ENCODE measurements at places on chromosomes 5 and 9.

DNA sequence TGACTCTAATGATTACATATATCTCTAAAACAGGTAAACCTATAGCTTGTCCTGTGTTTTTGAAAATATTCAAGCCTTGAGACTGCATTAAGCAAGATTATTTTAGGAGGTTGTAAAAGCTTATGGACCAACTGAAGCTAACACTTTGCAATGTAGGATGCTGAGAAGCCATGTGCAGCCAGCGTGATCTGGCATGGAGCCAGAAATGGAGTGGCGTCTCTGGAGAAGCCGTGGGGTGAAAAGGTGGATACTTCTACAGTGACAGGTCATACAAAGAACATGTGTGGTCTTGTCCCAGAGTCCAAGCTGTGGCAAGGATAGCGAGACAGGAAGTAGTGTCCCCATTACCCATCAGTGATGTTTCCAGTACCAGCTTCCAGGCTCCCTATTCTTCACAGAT is 100.8 kb upstream of the CD180 start:
- DNase-seq: no peak

DNA sequence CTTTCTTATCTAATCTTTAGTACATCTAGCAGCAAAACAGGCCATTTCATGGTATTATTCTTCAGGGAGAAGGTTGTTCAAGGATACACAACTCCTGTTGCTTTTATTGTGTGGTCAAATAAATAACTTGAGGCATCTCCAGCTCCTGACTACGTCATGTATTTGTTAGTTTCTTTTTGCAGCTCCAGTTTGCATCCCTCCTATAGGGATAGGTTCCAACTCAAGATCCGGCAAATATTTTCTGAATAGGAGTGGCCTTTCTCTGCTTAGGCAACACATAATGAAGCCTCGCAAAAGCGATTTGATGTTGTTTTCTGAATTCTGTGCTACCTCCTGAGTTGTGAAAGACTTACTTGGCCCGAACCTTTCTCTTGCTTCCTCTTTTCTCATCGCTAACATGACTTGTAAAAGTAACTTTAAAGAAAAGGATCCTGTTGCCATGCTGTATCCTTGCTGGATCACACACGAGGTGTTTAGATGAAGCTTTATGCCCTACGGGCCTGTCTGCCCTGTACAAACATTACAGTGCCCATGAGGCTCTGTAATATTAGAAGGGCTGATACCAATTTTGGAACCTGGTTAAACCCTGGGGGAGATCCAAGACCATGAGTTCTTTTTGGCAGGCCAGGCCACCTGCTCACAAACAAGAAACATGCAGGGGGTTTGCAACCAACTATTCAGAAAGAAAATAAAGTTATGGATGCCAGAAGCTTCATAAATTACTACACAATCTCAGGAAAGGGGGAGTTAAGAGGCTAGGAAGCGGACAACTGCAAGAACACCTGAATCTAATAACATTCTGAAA is 149.8 kb upstream of the FGF10 start:
- DNase-seq: no peak

DNA sequence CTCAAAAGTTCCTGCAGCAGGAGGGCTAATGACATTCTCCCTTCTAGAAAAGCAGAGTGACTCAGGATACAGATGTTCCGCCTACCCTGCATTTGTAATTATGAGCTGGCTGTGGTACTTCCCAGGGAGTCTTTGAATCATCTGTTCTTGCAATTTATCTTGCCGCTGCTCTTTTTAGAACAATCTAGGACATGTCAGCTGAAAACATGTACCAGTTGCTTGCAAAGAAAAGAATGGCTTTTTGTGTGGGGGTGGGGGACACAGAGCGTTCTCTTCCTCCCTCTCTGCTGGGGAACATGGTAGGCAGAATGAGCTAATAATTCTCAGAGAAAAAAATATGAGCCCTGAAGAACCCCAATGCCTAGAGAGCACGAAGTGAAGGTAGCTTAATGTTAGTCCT is 51.7 kb upstream of the TUT7 start:
- DNase-seq: peak; percentile 58

DNA sequence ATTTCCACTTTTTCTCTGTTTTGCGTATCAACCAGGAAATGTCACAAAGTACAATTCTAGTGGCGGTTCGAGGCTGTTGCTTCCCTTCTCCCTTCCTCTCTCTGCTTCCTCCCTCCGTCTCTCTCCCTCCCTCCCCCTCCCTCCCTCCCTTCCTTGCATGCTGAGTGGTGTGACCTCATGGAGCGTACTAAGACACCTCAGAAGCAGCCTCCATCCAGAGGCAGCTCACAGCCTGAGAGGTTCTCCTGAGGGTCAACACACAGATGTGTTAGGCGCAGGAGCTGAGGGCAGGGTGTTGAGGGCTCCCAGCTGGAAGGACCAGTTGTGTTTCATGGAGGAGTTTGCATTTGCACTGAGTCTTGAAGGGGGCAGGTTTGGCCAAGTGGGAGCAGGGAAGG is 57.7 kb downstream of the COL5A1 start:
- no peak for DNase-seq

- DNase-seq: no peak
These were observed 70.9 kb downstream of the MYO10 start for GRCh38 chr5:16865151-16865550.

DNA sequence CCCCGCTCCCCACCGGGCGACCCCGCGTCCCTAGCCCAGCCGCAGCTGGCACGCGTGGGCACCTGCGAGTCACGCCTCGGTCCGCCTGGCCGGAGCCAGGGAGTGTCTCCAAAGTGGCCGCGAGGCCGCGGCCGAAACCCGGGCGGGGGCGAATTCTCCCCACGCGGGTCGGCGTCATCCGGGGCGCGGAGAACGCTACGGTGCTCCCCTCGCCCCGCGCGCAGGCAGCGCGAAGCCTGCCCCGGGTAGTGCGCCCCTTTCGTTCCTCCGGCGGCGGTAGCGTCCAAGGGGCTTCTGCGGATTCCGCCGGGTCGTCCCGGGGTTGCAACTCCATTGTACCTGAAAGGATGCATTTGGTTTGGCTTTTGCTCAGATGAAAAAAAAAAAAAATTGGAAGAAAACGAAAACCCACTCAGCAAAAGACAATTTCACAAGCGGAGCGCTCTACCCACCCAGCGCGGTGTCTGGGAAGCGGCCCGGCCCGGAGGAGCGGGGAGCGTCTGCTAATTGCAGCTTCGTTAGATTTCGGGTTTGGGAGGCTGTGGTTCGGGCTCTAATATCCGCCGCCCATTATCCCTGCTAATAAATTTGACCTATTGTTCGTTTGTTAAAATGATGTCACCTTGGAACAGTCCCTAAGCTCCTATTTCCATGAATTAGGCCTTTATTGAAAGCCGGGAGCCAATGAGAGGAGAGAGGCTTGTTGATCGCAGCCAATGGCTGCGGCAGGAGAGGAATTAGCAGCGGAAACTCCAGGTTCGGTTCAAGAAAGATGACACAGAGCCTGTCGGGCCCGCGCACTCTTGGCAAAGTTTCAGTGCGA is at the start of gene TLX3:
TSS of gene TLX3 (plus strand) at position 796 of the 823 bp plus-strand sequence. CDS start 118 bp downstream, outside the sequence.
- DNase-seq: peak; percentile 87

DNA sequence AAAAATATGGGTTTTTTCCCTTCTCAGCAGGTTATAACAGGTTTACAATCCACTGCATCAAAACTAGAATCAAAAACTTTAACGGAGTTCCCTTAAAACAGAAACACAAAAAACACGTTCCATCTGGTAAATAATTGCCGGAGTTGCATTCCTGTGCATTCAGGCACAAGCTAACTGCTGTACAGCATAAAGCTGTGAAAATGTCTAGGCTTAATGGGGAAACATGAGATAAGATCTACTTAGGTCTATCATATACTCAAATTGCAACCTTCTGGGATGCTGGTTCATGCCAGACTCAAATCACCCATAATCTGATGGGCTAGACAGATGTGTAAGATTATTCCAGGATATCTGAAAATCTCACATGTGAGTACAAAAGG is 265.3 kb downstream of the DOCK8 start:
- DNase-seq: no peak

DNA sequence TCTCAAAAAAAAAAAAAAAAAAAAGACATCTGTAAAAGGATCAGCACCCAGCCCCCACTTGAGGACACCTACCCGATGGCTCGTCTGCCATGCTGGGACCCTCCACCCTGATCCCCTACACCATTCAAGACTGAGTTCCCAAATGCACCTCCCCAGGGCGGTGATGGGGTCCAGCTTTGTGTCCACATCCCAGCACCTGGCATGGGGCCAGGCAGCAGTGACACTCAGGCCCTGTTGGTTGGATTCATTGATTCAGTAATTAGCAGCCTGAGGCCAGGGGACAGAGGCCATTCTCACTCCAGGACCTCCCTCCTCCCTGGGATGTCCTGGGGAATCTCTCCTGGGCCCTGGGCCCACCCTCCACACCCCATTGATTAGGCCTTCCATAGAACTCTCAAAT is 88.8 kb upstream of the RUFY1 start:
- no peak for DNase-seq

- DNase-seq: no peak
These were observed 346.9 kb downstream of the RAB3C start for GRCh38 chr5:58929726-58930125.

- DNase-seq: no peak
These were observed 35.6 kb downstream of the TNFSF8 start for GRCh38 chr9:114894609-114895433.

GRCh38 chr5:167363065-167363464 is 928.4 kb upstream of the WWC1 start:
- DNase-seq: no peak

GRCh38 chr9:27801545-27801944 is 228.3 kb upstream of the C9orf72 start:
- no peak for DNase-seq

GRCh38 chr9:92954049-92954861 is 6.9 kb downstream of the FGD3 start:
- DNase-seq: peak; percentile 44
